Effector CD8-positive, alpha-beta T cell (primary cell): ENCODE measurements at places on chromosomes 13 and 19.

DNA sequence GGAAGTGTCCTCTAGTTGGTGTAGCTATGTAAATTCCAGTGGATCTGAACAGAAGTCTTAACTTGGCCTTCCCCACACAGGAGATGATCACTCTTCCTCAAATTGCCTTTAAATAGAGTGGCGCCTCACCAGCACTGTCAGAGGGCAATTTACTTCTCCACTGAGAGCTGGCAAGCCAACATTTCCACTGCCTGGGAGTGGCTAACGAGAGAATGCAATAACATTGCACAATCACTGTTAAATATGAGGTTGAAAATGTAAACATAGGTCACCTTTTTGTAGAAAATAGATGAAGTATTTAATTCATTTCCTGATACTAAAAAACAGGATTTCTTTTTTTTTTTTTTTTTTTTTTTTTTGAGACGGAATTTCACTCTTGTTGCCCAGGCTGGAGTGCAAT is 55.4 kb upstream of the UBL3 start:
- no peak for DNase-seq

DNA sequence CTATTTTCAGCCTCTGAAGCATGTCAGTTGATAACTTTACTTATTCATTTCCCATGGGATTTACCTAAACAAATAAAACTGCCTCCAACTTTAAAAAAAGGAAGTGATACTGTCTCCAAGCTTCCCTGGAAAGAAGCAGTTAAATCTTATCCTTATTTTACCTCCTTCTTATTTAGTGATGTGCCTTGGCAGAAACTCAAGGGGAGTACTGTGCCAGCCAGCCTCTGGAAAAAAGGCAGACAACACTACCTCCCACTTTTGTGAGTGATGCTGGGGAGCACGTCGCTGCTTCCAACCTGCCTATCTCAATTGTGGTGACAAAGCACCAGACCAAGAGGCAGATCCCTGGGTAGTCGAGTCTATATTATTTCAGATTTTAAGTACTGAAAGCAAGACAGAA is 765.6 kb downstream of the DIAPH3 start:
- no peak for DNase-seq

DNA sequence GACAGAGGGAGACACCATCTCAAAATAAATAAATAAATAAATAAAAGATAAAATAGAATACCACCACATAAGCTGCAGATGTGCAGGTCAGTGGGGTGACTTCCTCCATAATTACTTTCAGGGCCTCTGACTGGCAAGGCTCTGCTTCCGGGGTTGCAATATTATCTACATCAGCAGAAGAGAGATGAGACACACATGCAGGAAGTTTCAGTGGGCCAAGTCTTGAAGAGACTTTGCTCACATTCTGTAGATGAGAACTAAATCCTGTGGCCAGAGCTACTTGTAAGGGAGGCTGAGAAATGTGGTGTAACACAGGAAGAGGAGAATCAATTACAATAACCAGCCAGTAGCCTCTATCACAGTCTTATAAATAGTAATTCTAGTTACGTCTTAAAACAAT is 89.9 kb upstream of the MAB21L1 start:
- DNase-seq = no peak

DNA sequence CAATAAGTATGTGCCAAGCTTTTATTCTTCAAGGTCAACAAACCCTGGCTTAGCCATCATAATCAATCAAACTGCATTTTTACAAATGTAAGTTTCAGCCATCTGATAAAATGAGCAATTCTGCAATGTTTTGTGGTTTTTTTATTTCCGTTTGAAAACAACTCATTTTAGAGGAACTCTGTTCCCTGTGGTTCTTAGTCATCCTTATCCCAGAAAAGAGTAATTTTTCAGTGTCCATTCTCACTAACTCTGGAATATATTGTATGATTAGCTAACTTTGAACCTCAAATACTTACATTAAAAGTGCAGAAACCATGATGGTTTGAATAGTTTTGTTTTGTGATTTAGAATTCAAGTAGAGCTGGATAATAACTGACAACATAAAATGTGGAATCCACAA is 87.6 kb downstream of the IRS2 start:
- DNase-seq = no peak

DNA sequence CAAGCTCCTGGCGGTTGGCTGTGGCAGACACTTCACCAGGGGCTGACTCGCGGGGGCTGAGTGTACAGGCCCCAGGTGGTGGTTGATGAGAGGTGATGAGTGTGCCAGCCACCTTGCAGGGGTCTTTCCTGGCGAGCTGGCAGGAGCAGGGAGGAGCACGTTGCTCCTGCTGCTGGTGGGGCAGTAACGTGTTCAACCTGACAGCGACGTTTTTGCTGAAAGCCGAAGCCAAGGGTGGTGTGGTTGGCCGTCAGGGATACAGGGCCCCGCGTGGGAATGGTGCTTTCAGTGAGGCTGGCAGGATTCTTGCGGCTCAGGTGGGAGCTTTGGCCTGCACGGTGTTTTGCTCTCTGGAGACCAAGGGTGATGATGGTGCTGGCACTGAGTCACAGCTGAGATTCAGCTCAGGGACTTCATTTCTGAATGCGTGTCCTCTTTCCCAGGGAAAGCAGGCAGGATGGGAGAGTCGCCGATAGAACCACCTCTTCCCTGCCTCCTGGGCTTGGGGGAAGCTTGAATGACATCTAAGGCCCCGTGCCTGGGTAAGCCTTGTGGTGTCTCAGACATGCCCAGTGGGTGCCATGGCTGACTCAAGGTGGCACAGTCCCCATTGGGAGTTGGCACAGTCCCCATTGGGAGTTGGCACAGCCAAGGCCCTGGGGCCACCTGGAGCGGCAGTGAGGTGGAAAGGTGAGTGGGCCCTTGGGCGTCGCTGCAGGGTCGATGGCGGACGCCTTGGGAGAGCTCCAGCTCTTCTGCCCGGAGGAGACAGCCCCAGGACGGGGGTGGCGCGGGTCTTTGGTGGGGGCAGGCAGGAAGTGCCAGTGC is 8.8 kb downstream of the DAZAP1 start:
- no peak for DNase-seq

- DNase-seq = no peak
Measured at GRCh38 chr13:27952876-27953675, 16.0 kb downstream of the CDX2 start.

DNA sequence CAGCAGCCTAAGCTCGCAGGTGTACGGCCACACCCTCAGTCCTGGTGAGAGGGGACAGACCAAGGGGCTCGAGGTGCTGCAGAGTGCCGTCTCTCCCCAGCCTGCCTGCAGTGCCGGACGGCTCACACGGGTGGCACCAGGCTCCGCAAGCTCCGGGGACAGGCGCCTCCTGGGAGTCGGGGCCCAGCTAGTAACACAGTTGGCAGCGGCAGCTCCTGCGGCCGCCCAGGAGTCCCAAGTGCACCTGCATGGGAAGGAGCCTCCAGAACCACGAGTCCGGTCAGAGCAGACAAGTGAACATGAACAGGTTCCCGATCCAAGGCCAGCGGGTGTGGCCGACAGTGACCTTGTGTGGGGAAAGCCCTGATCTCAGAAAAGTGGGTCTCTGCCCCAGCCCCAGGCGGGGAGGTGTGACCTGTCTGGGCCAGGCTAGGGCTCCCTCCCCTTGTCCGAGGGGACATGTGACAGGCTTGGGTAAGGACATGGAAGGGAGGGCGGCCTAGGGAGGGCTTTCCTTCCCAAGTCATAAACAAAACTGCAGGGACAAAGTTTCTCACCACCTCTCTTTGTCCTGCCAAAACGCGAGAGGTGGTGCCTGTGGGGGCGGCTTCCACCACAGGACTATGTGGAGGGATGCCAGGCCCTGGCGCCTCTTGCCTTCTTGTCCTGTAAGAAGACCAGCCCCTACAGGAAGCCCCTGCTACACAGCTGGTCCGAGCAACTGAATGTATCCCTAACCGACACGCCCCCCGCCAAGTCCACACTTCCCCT is 46.5 kb downstream of the MLLT1 start:
- no peak for DNase-seq

- no peak for DNase-seq
Measured at GRCh38 chr13:32175943-32176342, 139.2 kb downstream of the ZAR1L start.

DNA sequence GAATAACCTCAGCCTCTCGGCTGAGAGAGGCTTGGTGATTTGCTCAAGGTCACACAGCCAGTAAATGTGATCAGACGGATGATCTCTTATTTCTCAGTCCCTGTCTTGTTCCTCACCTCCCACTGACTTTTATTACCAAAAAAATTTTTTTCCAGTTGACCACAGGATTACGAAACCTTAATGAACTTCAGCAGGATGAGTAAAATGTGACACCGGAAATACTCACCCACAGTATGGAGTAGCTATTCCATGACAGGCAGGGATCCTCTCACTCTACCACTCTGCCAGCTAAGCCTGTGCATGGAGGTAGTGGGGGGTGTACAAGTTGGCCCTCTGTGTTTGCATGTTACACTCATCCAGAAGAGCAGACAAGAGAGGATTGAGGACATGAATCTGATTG is 916.4 kb downstream of the UQCRFS1 start:
- DNase-seq = no peak

GRCh38 chr13:42660333-42660965 is 86.5 kb downstream of the TNFSF11 start:
- no peak for DNase-seq

- DNase-seq = no peak
Measured at GRCh38 chr13:111363121-111363520, 42.7 kb downstream of the TEX29 start.

DNA sequence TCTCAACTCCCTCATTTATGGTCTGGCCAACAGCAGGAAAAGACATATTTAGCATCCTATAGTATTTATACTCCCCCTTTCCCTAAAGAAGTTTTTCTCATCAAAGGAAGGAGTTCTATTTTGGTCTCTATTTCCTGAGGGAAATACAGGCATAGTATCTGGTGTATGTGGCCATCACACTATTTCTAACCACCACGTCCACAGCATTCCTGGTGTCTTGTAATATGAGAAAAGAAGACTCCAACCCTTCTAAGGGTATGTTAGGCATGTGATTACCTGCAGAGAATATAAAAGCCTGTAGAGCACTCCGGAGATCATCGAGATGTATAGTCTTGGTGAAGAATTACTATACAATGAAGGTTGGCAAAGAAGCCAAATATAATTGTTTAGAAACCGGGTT is 137.4 kb downstream of the VWA8 start:
- DNase-seq = no peak

- no peak for DNase-seq
Measured at GRCh38 chr19:16739546-16739945, 19.9 kb downstream of the NWD1 start.

GRCh38 chr19:35937345-35938281 is 1.4 kb downstream of the LRFN3 start:
- no peak for DNase-seq

- DNase-seq = no peak
Measured at GRCh38 chr19:12603714-12604113, 6.9 kb downstream of the ZNF490 start.

GRCh38 chr19:39347332-39348164 is 5.3 kb downstream of the SAMD4B start:
- no peak for DNase-seq

- DNase-seq = no peak
Measured at GRCh38 chr13:67087527-67087926, 142.6 kb downstream of the PCDH9 start.

- DNase-seq = no peak
Measured at GRCh38 chr13:112752211-112752610, 62.4 kb downstream of the ATP11A start.

DNA sequence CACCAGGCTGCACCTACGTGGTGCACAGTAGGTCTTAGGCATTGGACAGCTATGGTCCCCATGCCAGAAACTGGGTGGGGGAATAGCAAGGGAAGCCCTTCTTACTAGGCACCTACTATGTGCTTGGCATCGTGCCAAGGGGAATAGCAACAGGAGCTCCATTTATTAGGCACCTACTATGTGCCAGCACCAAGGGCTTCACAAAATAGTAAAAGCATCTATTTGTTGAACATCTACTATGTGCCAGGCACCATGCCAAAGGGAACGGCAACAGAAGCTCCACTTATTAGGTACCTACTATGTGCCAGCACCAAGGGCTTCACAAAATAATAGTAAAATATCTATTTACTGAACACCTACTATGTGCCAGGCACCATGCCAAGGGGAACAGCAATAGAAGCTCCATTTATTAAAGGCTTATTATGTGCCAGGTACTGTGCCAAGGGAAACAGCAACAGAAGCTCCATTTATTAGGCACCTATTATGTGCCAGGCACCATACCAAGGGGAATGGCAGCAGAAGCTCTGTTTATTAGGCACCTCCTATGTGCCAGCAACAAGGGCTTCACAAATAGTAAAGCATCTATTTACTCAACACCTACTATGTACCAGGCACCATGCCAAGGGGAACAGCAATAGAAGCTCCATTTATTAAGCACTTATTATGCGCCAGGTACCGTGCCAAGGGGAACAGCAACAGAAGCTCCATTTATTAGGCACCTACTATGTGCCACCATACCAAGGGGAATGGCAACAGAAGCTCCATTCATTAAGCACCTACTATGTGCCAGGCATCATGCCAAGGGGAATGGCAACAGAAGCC is 108.5 kb downstream of the PTPRS start:
- DNase-seq = no peak

DNA sequence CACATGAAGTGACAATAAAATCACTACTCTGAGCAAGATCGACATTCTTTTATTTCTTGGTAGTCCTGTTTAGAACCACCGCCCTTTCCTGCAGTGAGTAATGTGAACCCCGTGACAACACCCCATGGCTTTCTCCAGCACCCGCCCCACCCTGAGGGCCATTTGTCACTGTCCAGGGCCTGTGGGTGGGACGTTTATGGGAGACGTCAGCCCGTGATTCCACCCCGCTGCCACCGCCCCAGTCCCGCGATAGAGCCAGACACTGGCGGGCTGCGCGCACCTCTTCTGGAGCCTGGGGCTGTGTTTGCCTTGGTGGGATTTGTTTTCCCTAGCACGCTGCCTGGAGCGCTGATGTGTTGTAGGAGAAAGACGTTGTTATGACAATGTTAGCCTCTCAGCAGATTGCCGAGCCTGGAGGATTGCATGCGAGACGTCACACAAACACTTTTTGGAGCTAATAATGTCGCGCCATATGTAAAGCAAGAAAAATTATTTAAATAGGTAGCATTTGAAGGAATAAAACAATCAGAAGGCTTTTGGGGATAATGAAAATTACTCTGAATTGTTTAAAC is 263.7 kb downstream of the TEX29 start:
- no peak for DNase-seq

DNA sequence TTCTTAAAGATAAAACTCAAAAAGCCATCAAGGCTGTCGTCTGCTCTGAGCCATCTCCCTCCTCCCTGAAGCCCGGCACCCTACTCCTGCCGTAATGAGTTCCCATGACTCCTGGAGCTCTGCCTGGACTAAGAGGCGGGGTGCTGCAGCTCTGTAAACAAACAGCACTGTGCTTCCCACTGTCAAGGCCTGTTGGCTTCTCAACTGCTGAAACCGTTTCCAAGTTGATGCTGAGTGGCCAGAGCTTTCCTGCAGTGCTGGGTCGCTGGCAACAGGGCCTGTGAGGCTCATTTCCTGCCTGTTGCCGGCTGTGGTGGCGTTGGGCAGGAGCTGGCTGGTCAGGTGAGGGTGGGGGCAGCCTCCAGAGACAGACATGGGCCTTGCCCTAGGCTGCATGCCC is 26.7 kb upstream of the ISYNA1 start:
- no peak for DNase-seq

- DNase-seq = no peak
Measured at GRCh38 chr13:51542346-51543242, 41.7 kb upstream of the WDFY2 start.

- no peak for DNase-seq
Measured at GRCh38 chr19:19427944-19428343, 22.5 kb downstream of the GATAD2A start.
